ENCODE measurements at places on chromosomes 4 and X.

GRCh38 chrX:72176981-72177380, 4.6 kb upstream of the PIN4 start:
- no peak for DNase-seq

GRCh38 chr4:38266616-38267015, 306.4 kb downstream of the PTTG2 start:
- DNase-seq = no peak

DNA sequence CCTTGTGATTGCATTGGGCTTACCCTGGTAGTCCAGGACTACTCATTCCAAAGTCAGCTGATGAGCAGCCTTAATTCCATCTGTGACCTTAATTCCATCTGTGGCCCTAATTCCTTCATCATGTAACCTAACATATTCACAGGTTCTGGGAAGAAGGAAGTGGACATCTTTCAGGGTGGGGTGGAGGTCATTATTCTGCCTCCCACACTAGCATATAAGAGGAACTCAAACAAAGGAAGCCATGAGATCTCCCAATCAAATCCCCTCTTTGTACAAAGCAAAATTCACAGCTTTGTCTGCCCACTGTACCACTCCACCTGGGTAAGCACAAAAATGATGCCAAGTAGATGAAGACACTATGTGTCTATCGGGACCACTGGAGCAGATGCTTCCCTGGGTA, 87.3 kb downstream of the SLC2A9 start:
- no peak for DNase-seq

- peak; percentile 37 for DNase-seq
Observed at GRCh38 chrX:11533199-11533651, 132.5 kb downstream of the ARHGAP6 start.

DNA sequence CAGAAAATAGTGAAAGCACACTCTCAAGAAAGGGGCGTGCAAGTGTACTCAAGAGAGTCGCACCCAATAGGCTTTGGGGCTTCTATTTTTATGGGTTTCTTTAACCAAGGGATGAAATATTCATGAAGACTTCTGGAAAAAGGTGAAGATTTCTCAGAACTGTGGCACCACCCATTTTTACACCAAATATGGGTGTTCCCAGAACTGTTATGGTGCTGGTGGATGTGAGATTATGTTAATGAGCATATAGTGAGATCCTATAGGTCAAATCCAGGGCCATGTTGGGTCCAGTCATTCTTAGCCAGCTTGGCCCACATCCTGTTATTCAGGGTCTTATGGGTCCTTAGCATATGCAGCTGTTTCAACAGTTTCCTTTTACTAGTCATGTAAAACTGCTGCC, 61.0 kb upstream of the SMIM10 start:
- no peak for DNase-seq

GRCh38 chr4:98728433-98728832, 70.0 kb upstream of the TSPAN5 start:
- DNase-seq = no peak

- no peak for DNase-seq
Observed at GRCh38 chr4:103482471-103482870, 237.3 kb downstream of the TACR3 start.

GRCh38 chr4:85127653-85128052, 161.2 kb upstream of the WDFY3 start:
- no peak for DNase-seq

- DNase-seq = no peak
Observed at GRCh38 chr4:67934628-67935027, 28.7 kb downstream of the TMPRSS11A start.

All from smooth muscle cell of the brain vasculature (primary cell).